ENCODE measurements at places on chromosomes 1 and 21.

DNA sequence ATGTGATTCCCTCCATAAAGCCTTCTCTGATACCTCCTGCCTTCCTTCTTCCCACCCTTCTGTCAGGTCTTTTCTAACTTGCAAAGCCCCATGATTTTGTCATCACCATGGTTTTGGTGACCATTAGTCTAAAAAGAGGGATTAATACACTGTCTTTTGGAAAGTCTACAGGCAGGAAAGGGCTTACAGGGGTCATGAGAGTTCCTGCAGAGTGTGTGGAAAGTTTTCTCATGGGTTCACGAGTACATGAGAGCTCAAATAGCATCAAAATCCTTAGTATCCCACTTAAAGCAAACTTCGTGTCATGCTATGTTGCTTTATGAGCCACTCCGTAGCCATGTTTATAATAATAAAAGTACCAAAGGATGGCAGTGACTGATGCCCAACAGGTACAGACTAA is 86.6 kb upstream of the BMP8A start:
- DNase-seq: no peak

- no peak for DNase-seq
These were observed 779 bp downstream of the SLC44A3 start for GRCh38 chr1:94820936-94821335.

DNA sequence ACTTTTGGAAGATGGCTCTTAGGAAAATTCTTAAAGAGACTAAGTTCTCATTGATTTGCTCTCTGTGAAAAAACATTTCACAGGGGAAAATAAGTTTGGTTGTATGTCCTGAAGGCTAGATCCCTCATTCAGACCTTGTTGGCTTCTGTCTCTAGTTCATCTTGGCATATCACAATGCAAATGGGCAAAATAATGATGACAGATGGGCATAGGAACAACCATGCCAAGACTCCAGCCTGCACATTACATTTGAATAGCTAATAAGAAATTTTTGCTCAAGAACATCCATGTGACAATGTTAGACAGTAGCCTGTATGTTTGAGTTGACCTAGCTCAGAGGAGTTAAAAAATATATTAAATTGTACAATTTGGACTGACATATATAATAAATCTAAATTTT is 292.9 kb downstream of the PLA2G4A start:
- DNase-seq: no peak

DNA sequence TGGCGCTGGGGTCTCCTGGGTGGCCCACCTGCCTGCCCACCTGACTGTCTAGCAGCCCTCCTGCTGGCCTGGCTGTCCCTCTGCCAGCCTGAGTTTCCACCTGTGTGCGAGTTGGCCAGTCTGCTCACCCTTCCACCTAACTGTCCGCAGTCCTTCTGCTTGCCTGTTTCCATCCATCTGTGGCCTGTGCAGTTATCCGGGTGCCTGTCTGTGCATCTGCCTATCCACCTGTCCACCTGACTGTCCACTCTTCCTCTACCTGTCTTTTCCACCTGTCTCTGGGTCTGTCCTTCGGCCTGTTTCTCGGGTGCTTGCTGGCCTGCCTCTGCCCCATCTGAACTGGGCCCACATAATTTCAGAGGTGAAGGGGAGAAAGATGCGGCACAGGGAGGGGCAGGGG is 1.9 kb downstream of the KCNQ4 start:
- DNase-seq: no peak

DNA sequence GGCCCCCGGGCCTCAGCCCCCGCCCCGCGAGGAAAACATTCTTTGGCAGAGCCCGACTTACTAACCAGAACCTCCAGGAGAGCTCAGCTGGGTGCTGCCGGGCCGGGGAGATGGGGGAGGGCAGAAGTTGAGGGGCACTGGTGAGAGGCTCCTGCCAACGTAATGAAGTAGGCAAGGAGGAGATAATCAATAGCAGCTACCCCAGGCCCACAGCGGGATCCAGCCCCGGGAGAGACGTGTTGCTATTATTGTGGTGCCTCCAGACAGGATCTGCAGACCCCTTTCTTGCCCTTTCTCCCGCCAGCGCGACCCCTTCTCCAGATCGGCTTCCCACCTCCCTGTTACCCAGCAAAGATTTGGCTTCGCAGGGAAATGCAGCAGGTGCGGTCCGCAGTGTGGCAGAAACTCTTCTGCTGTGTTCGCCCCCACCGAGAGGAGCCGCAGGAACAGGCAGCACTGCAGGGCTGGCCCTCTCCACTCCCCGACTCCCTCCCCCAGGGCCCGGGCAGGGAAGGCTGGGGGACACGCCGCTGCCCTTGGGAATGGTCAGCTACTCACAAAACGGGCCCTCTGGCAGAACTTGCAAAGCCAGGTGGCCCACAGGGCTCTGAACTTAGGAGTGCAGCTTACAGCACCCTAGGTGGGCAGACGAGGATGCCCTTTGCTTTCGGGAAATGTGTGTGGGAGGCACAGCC is 1.5 kb upstream of the KCNA2 start:
- no peak for DNase-seq

DNA sequence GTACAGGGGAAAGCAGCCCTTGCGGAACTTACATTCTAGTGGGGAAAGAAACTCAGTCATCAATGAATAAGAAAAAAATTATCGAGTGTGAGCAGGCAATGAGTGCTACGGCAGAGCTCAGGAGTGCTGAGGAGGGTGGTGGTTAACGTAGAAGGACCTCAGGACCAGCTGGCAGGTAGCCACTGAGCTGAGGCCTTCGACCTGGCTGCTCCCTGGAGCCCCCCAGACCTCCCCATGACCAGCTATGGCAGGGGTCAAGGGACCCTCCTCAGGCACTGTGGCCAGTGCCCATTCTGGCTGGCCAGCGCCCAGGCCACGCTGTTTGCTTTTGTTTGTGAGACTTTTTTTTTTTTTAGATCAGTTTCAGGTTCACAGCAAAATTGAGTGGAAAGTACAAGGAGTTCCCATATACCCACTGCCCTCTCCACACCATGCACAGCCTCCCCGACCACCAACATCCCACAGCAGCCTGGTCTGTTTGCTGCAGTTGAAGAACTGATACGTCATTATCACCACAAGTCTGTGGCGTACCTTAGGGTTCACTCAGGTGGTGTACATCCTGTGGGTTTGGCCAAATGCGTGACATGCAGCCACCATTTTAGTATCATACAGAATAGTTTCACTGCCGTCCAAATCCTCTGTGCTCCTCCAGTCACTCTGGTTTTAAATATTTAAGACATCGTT is 11.8 kb upstream of the TTC22 start:
- no peak for DNase-seq

GRCh38 chr1:30305519-30305918 is 417.9 kb downstream of the MATN1 start:
- no peak for DNase-seq

- DNase-seq: no peak
These were observed 5.5 kb upstream of the PPIE start for GRCh38 chr1:39733161-39733560.

DNA sequence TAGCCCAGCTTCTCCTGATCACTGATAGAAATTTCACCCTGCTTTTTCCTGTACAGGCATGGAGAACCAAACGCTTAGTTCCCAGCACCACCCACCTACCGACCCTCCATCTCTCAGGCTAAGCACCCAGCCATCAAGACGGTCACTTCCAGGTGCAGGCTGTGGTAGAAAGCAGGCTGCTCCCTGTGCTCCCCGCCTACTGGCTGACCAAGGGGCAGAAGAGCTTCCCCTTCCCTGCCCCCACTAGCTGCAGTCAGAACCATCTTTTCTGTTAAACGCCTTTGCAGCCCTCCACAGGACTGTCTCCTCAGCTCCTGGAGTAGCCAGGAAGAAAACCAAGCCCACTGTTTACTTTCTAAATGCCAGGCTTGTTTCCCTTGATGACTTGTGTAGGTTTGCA is 23.0 kb downstream of the SPATA46 start:
- no peak for DNase-seq

DNA sequence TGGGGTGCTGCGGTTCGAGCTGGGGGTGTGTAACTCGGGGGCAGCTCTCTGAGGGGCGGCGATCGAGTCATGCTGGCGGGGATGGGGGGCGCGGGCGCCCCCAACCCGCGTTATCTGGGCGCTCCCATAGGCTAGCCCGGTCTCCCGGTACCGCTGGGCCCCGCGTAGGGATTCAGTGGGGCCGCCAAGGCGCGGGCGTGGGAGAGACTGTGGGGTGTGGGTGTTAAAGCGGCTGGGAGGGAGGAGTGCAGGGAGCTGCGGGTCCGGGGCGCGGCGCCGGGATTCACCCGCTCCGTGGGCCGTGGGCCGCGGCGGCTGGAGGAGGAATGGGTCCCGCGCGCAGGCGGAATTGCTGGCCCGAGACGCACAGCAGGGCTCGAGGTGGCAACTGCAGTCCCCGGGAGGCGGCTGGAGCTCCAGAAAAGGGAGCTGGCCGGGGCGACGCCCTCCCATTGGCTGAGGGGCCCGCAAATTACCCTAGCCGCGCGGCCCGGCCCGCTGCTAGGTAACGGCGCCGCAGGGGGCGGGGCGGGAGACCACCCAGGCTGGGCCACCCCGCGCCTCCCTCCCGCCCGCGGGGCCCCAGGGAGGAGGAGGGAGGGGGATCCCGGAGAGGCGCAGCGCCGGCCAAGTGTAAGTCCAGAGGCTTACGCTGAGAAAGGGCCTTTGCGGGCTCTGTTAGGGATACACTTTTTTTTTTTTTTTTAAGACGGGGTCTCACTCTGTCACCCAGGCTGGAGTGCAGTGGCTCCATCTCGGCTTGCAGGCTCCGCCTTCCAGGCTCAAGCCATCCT is at the start of gene PTCH2:
TSS of gene PTCH2 (minus strand) at position 392 of the 794 bp plus-strand sequence. CDS start at position 71, 321 bp downstream.
- no peak for DNase-seq

DNA sequence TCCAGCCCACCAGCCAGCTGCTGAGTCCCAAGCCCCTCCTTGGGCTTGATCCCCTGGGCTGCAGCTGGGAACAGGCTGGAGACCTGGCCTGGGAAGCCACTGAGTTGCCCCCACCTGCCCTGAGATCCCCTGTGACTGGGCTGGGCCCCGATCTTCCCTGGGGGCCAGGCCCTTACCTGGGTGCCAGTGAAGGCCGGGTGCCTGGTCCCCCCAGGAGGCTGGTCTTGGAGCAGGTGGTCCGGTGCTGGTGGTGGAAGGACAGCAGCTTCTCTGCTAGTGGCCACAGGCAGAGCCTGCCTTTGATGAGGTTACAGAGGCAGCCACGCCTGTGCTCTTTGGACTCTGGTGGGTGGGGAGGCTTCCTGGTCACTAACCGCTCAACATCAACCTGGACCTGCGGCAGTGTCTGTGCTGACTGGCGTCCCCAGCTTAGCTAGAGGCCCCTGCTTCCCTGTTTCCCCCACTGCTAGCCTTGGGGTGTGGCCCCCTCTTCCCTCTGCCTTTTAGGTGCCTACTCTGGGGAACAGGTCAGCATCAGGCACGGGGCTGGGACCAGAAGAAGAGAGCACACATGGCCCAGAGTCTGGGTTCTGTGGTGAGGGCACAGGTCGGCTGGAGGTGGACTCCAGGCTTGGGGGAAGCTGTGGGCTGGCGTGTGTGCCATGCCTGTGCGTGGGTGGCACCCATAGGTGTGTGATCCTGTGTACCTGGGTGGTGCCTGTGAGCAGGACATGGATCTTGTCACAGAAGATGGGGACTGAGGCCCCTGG is at the start of gene EPS8L3:
TSS of gene EPS8L3 (minus strand) at position 278 of the 770 bp plus-strand sequence. CDS start 2,174 bp downstream, outside the sequence.
- DNase-seq: no peak

DNA sequence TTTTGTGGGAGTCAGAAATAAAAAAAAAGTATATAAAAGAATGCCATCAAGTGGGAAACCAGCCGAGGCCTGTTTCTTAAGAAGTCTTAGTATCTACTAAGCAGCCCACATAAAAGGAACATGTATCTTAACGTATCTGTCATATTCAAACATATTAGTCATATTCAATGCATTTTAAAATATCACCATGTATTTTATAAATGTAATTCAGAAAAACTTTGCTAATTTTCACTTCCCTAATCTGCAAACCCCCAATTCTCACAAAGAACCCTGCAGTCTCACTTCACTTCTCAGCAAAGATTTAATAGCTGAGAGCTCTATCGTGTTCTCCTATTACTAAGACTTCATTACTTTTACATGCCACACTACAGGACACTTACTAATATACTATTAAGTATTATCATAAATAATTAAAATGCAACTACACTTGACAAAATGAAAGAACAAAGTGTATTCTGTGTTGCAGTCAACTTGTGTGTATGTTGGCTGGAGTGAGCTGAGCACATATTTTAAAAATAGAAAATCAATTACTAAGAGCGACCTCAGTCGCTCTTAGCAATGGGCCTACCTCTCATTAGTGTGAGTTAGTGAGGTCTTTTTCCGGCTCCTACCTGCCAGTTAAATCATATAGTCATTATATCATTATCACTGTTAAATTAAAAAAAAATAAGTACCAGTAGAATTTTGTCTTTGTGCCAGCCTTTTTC is 484.3 kb downstream of the LMO4 start:
- no peak for DNase-seq

DNA sequence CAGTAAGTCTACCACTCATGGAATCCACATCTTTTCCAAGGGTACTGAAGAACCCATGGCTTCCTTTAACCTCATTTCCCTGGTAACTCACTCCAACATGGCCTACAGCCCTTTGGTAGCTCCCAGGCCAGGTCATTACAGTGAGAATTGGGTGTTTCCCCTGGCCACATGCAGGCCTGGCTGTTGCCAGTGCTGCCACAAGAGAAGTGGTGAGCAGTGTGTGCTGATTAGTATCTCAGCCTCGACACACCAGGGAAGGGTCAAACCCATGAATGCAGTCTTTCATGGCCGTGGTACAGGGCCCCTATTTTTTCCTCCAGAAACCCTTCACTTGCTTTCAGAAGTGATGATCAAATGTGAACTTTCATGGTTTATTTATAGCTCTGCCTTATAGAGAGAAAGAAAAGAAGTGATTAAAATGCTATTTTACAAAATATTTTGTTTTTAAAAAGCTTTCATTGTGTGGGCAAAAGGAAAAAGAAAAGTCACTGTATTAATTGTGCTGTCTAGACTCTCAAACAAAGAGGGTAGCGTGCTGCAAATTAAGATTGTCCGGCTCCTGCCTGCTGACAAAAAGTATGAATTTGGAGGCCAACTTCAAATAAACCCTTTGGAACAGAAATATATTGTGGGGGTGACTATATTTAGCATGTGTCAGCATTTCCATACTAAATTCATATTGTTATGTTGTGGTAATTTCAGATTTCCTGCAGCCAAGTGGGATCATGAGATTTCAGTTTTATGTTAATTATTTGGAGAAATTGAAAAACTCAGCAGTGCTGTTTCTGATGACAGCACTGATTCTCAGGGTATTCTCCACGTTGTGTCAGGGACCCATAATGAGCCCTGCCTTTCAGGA is 62.0 kb upstream of the HOOK1 start:
- DNase-seq: no peak

DNA sequence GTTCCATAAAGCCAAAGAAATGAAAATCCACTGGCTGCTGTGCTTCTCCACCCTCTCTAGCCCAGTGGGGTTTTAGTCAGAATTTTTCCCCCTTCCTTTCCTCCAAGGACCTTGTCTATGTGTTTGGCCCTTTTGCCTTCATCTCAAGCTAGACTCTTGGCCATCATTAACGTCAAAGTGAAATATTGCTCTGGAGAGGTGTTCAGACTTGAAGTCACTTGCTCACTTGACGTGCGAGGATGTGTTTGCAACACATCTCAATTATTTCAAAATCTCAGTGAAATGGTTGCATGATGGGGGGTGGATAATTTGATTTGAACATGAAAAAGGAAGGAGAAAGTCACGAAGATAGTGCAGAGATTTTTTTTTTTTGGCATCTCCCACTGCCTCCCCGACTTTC is 13.6 kb downstream of the EVA1C start:
- no peak for DNase-seq

GRCh38 chr1:157575744-157576143 is 22.1 kb downstream of the FCRL4 start:
- DNase-seq: no peak

- DNase-seq: no peak
These were observed 191.3 kb downstream of the TGFB2 start for GRCh38 chr1:218536296-218536986.

Data from AG04449 (cell line).